Daoy (cell line): ENCODE measurements at places on chromosomes 1 and 21. TPM values are rescaled to one million over a fixed set of nuclear protein-coding genes. Genes with fewer than 3 reads are reported as not detected.

GRCh38 chr1:59690171-59690930 lies 124.4 kb upstream of the HOOK1 start:
- no peak for DNase-seq

- no peak for DNase-seq
These were observed 55.2 kb upstream of the TPTE start for GRCh38 chr21:10466200-10466599.

GRCh38 chr1:76799700-76800099 lies 67.6 kb upstream of the ST6GALNAC5 start:
- DNase-seq: no peak

GRCh38 chr1:104456724-104457123 lies 707.0 kb downstream of the AMY1C start:
- DNase-seq: no peak

DNA sequence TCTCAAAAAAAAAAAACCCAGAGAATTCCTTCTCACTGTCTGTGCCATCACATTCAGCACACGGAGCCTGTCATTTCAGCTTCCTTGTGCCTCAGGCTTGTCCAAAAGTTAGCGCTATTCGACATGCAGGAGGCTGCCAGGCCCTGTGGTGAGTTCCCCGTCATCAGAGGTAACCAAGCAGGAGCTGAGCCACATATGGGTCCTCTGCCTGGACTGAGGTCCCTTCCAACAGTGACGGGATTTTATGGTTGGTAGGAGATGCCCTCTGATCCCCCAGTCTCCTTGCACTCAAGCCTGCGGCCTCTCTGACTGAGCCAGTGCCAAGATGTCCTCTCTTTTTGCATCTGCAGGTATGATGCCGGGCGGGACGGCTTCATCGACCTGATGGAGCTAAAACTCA lies 12.7 kb upstream of the CTRC start:
- DNase-seq: no peak

- no peak for DNase-seq
These were observed 251.5 kb downstream of the PTPRC start for GRCh38 chr1:198890214-198890930.

- no peak for DNase-seq
These were observed 54.4 kb upstream of the KCND3 start for GRCh38 chr1:112043901-112044300.

DNA sequence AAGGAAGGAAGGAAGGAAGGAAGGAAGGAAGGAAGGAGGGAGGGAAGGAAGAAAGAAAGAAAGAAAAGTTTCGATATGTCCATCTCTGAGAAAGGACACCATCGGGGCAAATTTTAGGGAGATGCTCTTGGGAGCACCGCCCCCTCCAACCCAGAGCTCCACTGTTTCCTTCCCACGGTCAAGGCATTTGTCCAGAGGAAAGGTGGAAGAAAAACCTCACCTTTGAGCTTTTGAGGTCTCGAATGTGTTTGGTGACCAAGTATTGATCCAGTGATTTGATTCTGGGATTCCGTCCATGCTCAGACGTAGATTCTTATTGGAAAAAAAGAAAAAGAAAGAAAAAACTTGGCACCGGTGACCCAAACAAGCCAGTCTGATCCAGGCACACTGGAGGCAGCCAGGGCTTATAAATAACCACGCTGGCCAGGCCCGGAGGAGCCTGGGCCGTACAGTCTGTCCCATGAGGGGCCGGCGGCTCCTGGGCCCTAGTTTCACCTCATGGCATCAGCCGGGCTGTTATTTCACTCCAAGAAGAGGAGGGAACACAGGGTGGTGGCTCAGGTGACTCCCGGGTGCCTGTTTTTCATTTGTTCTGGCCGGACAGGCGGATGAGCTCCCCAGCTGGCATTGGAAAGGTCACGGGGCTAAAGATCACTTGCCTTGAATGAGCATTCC lies 36.1 kb upstream of the SLC25A33 start:
- DNase-seq: no peak

GRCh38 chr21:26461500-26461899 lies 111.6 kb downstream of the CYYR1 start:
- no peak for DNase-seq

GRCh38 chr1:163985700-163986099 lies 573.3 kb upstream of the PBX1 start:
- DNase-seq: no peak

GRCh38 chr1:244328476-244328875 lies 123.2 kb downstream of the ADSS2 start:
- no peak for DNase-seq

DNA sequence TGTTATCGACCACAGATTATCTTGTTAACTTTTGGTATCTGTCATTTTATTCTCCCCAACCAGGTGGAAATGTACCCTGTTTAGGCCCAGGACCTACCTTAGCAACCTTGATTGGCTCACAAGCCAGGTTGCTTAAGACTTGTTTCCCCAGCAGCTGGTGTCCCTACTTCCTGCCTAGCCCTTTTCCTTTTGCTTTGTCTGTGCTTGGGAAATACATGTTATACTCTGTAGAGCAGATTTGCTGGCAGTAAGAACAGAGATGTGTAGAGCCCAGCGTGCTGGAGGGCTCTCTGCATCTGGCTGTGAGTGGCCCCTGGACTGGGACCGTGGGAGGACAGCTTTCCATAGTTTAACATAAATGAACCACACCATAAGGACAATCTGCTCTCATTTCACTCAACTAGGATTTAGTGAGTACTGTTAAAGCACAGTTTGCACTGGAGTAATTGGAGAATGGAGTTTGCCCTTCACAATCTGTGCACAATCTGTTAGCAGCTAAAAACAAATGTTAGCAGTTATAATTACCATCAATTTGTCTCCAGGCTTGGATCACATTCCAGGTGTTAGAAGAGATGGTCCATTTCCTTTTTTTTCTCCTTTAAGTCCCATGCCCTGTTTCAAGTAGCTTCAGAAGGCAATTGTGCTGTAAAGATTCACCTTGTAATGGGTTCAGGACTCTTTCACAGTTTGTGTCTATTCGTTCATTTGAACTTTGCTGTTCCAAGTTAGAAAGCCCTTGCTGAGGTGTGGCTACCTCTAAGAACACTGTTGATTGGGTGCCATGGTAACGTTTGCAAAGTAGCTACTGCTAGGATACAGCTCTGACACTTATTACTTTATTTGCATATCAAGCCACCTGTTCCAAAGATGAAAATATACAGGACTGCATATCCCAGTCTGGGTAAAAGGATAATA lies at the start of gene APOBEC4:
TSS of gene APOBEC4 (minus strand) at position 770 of the 915 bp plus-strand sequence. CDS start 4,535 bp downstream, outside the sequence.
- DNase-seq: no peak

GRCh38 chr21:30480145-30480544 lies at the start of gene KRTAP19-1:
Gene KRTAP19-1, minus strand, starts transcription at chr21:30480367. Its CDS starts 50 bp downstream, at chr21:30480317.
- DNase-seq: peak; percentile 31

DNA sequence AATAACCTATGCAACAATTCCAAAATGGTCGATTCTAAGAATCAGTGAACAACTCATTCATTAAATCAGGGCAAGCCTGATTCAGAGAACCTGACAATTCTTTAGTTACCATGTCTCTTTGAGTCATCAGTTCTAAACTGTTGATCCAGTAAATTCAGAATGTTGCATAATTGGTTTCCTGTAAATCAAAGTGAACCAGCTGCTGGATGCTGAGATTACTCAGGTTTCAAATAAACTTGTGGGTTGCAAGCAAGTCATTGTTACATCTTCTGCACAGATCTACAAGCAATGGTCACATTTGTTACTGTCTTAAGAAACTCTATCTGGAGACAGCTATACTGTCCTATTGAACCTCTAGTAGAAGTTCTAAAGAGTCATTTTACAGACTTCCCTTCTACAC lies 16.5 kb downstream of the PLA2G2D start:
- DNase-seq: peak; percentile 16

DNA sequence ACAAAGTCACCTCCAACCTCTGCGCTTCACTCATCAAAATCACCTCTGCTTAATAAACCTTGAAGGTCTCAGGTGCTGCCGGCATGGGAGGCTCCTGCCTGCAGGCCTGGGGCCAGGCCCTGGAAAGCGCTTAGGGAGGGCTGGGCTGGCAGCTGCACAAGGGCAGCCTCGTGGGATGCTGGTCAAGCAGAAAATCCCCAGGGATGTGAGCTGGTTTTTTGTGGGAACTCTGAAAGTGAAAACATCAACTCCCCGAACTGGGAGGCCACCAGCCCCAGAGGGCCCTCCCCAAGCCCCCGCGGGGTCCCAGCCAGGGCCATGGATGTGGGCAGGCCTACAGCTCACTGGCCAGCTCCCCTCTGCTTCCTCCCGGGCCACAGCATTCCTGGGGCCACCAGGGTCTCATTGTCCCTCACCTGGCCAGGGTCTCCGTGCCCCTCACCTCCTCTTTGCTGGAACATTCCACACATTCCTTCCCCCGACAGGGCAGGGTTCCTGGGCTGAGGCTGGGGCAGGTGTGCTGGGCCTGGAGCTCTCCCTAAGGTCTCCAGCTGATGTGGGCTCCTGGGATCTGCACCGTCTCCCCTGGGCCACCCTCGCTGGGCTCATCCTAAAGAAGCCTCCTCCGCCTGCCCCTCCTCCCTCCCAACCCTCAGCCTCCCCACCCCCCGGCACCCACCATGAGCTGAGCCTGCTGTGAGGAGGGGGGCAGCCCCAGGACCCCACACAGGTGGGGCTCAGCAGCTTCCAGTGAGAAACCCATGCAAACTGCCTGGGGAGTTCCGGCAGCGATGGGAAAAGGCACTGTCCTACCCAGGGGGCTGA lies 36.0 kb upstream of the POFUT2 start:
- DNase-seq: no peak

GRCh38 chr1:217712925-217713597 lies 81.9 kb downstream of the SPATA17 start:
- no peak for DNase-seq

DNA sequence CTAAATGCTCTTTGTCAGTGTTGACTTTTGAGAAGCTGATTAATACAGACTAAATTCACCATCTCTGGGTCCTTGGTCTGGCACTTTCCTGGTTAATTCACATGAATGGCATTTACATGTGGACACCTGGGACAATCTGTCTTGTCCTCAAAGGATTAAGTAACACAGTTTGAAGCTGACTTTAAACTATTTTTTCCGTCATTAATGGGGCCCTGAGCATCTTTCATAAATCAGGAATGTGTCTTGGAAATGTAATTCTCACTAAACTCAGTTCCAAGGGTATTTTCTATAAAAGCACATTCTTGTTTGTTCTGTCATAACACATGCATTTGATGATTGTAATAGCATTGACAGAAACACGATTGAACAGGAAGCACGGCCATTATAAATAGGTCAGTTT lies 26.7 kb upstream of the NBL1 start:
- DNase-seq: no peak

DNA sequence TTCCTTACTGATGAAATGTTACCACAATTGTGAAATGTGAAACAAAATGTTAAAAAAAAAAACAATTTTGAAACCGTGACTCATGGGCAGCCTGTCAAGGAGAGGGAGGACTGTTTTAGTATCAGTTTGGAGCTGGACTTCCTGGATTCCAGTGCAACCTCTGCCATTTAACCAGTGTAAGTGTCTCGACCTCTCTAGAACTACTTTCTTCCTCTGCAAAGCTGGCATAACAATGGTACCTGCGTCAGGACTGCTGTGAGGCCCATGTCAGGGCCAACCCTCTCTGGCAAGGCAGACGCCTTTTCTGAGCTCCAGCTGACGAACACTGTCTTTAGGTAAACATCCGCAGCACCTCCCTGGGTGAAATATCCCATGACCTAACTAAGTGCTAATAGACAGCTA lies 20.9 kb downstream of the URB1 start:
- DNase-seq: no peak

DNA sequence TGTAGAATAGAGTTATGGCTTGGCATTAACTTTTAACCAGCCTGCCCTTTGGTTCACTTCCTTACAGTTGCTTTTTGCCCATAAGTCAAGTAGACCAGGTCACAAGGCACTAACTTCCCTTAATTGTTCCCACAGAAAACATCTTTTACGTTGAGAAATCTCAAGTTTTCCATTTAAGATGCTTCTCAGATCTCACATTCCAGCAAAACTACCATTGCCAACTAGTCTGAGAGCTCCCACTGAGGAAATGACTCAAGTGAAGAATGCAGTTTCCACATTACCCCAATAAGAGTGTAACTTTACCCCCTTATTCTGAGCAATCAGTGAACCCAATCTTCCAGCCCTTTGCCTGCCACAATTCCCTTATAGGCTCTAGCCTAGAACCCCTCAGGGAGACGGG lies 502.2 kb upstream of the OLFM3 start:
- DNase-seq: no peak

- DNase-seq: peak; percentile 58
These were observed 112.1 kb downstream of the HLCS start for GRCh38 chr21:36854391-36854790.

GRCh38 chr1:19730793-19731192 lies 66.1 kb downstream of the HTR6 start:
- DNase-seq: no peak

DNA sequence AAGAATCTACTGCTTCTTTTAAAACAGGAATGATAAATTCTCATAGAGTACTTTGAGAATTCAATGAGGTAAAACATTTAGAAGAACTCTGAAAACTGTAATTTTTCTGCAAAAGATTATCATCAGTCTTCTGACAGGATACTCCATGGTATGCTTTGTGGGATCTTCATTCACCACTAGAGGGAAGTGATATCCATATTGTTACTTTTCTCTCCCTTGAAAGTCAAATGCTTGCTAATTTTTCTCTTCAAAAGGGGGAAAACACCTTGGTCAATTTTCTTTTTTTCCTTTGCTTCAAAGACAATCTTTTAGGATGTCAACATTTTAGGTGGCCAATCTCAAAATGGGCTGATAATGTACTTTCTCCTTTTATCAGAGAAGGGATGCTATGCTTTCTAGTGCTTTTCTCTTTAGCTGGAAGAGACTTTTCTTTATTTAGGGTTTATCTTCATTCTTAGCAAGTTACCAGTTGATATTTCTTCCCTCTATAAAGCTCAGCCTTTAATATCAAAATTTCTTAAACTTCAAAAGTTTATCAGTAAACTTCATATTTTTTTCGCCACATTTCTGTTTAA lies 95.5 kb downstream of the NEGR1 start:
- DNase-seq: peak; percentile 8

GRCh38 chr1:29259802-29260441 lies 23.6 kb downstream of the PTPRU start:
- peak; percentile 39 for DNase-seq

DNA sequence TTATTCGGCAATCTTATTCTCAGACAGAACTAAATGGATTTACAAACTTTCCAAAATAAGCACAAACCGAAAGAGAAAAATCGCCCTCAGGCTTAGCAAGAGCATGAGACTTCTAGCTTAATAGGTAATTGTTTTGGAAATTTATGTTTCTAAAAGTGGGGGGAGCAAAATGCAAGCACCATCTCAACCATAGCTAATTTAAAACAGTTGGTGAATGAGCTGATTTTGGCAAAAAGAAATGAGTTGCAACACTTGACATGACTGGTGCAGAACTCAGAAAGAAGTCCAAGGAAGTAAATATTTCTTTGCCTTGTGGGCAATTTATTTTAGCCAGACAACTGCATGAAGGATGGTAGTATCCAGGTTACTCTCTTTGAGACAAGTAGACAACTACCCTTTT lies 71.5 kb upstream of the PTGFR start:
- peak; percentile 56 for DNase-seq

- DNase-seq: no peak
These were observed 120.7 kb downstream of the SMYD2 start for GRCh38 chr1:214401666-214402065.

NUDT17 gene
- total RNA-seq: 1.8 and 3.2 TPM in 2 replicates

DIPK1A gene
- 12.5 and 13.2 TPM in 2 replicates for total RNA-seq

CSMD2 gene
- total RNA-seq: 3.8 and 5.0 TPM in 2 replicates

RBM11 gene
- total RNA-seq: 4.1 and 4.4 TPM in 2 replicates

SLC44A5 gene
- total RNA-seq: 0.91 and 1.6 TPM in 2 replicates

ALX3 gene
- not detected in 2 replicates for total RNA-seq

HMGCS2 gene
- total RNA-seq: not detected in 2 replicates
